ENCODE measurements at places on chromosomes 5 and 9. TPM values are rescaled to one million over a fixed set of nuclear protein-coding genes. Genes with fewer than 3 reads are reported as not detected.
A peak's percentile ranks its signal among the peaks of the same experiment; 100 is the strongest.

- peak; percentile 42 for DNase-seq
Measured at GRCh38 chr5:150579462-150580400, 60.7 kb upstream of the SYNPO start.

The DIRAS2 gene
- 0.07 TPM for total RNA-seq

DNA sequence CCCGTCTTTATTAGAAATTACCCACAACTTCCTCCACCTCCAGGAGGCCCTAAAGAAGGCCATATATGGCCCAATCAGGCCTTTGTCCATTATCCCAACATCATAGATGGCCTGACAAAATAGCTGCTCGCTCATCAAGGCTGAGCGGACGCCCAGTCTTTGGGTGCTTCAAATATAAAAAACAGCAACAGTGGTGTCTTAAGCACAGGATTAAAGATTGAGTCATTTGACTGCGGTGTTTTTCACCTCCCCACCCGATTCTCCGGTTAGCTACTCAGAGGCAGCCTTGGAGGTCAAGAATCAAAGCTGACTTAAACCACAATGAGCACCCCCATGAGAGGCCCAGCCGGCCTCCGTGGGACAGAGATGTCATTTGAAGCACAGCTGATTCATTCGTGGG is 18.8 kb downstream of the S1PR3 start:
- DNase-seq, result no peak

- DNase-seq, result no peak
Measured at GRCh38 chr9:82599336-82599949, 463.5 kb downstream of the RASEF start.

The ANKRD18B gene
- 0.49 TPM for total RNA-seq

- no peak for DNase-seq
Measured at GRCh38 chr9:82571540-82571939, 491.4 kb downstream of the RASEF start.

DNA sequence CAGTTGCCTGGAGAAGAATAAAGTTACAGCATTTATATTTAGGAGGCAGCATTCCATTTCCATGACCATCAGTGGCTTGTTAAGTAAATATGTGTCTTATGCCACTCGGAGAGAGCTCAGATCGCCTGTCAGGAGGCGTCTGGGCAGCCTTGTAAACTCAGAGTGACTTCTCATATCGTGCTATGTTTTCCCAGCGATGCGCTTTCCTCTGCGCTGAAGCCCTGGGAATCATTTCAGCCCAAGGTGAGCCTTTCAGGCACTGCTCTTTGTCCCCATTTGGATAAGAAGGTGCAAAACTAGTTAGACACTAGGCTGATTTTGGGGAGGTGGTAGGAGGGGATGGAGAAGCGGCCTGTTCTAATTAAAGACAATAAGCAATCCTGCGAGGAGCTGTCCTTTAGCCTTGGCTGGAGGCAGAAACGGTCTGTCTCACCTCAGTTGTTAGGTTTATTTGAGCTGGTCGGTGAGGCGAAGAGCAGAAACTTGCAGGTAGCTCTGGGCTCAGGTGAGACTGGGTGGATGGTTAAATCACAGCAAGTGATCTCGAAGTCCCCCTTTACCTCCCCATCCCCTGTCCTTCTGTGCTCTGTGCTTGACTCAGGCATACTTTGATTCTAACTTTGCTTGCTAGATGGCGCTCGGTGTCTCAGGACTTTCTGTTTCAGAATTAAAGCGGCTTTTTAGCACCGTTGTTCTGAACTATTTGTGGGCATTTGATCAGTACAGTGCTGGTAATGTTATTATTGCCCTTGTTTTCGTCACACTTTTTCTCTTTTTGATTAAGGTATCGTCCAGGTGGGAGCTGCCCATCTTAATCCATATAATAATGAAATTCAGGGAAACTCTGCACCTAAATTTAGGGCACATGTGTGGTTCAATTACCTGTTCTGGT is 24.6 kb downstream of the NR2F1 start:
- peak; percentile 69 for DNase-seq

- DNase-seq, result peak; percentile 30
Measured at GRCh38 chr5:10248378-10249260, 1.1 kb downstream of the ATPSCKMT start.

The LEAP2 gene
- total RNA-seq, result 3.8 TPM

DNA sequence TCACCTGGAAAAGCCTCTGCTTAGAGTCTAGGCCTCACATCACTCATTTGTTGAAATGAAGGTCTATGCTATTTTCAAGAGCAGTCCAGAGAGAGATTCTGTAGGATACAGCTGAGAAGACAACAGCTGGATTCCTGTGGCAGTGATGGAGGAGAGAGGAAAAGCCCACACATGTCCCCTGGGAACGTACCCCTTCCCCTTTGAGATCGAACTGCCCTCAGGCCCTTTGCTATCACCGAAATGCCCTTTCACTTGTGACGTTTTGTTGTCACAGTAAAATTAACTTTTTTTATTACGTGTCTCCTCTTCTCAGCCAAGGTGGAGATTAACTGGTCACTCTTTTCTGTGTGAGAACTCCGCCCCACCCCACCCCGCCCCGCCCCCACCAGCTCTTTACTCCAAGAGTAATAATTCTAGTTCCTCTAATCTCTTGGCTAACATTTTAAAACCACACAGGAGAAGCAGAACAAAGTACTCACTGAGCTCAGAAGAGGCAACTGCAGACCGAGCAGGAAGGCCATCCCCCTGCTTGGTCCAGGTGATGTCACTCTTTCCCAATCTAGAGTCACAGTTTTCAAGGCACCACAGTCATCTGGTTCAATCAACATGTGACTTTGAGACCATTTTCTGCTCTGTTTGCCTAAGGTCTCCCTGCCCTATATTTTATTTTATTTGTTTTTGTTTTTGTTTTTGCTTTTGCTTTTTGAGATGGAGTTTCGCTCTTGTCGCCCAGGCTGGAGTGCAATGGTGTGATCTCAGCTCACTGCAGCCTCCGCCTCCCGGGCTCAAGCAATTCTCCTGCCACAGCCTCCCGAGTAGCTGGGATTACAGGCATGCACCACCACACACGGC is 105.6 kb downstream of the SUSD1 start:
- DNase-seq, result peak; percentile 58

GRCh38 chr5:73968729-73969128 is 342.7 kb downstream of the ARHGEF28 start:
- DNase-seq, result no peak

GRCh38 chr5:127650649-127651048 is 1.8 kb downstream of the CTXN3 start:
- DNase-seq, result no peak

The SHC3 gene
- 0.35 TPM for total RNA-seq

DNA sequence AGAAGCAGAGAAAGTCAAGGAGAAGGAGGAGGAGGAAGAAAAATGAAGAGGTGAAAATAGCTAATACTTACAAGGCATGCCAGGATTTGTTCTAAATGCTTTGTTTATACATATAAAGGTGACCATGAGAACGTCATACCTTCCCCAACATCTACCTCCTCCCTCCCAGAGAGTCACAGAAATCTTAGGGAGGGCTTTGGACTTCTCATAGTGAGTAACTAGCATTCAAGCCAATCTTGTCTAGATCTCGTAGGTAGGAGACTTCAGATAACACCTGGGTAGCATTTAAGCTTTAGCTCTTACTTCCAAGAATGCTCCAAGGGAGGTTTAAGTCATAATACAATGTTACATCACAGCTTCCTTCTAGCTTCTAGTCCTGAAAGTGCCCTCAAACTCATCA is 36.5 kb upstream of the GPBP1 start:
- DNase-seq, result no peak

The SLC6A7 gene
- 18.9 TPM for total RNA-seq

The TPM2 gene
- total RNA-seq, result 45.3 TPM

GRCh38 chr5:139635606-139636206 is 12.4 kb upstream of the CXXC5 start:
- peak; percentile 91 for DNase-seq

The TRIM7 gene
- 3.9 TPM for total RNA-seq

DNA sequence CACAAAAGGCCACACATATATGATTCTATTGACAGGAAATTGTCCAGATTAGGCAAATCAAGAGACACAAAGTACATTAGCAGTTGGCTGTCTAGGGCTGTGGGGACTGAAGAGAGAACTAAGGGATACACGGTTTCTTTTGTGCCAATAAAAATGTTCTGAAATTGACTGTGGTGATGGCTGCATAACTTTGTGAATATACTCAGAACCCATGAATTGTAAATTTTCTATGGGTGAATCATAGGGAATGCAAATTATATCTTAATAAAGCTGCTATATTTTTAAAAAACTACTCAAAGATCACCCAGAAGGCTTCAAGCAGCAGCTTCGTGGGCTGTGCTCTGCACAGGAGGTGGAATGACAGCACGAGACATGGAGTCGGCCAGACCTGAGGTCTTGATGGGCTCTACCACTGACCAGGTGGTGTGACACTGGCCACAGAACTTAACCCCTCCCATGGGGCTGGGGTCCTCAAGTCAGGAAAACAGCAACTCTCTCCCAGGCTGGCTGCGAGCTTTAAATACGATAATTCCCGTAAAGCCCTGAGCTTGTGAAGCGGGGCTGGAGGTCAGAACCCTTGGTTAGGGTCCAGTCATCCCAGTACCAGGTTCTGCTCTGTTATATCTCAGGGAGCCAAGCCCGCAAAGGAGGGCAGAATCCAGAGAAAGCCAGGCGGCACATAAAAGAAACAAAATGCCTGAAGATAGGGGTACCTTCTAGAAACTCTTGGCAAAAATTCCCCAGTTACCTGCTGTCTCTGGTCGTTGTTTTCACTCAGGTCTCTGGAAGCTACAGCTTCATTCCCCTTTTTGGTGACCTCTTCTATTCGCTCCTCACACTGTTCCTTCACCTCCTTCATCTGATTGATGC is 59.1 kb downstream of the GOLM1 start:
- DNase-seq, result no peak
